ENCODE measurements at places on chromosomes 7 and 10.
A peak's percentile ranks its signal among the peaks of the same experiment; 100 is the strongest.

GRCh38 chr7:17446340-17446739, 147.9 kb downstream of the AHR start:
- no peak for DNase-seq

DNA sequence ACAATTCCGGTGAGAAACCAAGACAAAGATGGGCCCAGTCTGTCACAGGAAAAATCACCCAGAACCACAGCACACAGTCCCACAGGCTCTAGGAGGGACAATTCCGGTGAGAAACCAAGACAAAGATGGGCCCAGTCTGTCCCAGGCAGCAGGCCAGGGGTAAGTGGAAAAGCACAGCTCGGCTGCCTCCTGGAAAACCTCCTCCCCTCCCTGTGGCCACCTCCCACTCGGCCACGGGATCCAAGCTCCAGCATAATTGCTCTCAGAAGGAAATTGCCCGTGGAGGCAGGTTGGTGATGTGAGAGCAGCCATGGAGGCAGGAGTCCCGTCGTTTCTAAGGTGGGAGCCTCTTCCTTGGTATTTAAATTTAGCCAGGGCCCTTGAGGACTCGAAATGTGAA, 95.7 kb downstream of the PLXNA4 start:
- DNase-seq, result no peak

DNA sequence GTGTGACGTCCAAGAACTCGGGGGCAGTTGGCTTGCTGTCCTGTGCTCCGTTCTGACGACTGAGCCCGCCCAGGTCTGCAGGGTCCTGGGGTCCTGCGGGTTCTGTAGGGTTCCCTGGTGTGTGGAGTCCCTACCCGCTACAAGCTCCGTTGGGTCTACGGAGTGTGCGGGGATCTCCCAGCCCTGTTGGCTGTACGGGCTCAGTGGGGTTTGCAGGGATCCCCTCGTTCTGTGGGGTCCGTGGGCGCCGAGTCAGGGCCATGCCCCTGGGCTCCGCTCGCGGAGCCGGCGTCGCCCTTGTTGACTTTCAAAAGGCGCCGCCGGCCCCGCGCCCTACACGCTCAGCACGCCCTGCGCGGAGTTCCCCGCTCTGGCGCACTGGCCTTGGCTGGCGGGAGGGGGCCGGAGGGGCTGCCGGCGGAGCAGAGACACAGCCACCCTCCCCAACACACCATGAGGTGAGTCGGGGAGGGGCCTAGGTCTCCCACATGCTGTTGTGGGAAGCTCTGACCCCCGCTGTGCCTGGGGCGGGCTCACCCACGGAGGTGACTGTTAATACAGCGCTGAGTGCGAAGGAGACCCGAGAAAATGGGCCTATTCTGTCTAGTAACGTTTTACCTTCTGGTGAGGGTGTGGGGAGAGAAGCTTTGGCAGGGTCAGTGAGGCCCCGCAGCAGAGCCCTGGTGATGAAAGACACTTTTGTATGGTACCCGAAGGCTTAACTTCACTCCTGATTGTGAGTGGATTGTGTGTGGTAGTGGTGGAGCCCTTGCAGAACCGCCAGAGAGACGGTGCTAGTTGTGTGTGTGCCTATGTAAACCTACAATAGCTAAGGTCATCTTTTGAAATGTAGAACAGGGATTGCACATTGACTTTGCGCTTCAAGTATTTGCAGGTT, 8.1 kb downstream of the TASOR2 start:
- peak; percentile 71 for DNase-seq

GRCh38 chr10:113709221-113709838, 29.6 kb downstream of the CASP7 start:
- DNase-seq, result no peak

DNA sequence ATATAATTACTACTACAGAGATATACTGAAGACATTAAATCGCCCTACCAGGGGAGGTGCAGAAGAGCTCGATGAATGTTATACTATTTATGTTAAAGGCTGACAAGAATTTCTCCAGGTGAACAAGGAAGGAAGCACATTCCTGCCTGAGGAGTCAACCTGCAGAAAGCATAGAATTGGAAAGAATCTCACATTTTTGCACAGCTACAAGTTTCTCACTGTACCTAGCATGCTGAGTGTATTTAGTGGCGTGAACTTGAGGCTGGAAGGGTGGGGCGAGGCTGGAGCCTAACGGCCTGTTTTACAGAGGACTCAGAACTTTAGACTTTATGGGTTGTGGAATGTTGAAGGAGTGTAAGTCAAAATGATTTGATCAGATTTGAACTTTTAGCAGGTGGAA, 373.6 kb upstream of the LRGUK start:
- no peak for DNase-seq

GRCh38 chr10:123559823-123560092, 106.4 kb upstream of the GPR26 start:
- DNase-seq, result no peak

DNA sequence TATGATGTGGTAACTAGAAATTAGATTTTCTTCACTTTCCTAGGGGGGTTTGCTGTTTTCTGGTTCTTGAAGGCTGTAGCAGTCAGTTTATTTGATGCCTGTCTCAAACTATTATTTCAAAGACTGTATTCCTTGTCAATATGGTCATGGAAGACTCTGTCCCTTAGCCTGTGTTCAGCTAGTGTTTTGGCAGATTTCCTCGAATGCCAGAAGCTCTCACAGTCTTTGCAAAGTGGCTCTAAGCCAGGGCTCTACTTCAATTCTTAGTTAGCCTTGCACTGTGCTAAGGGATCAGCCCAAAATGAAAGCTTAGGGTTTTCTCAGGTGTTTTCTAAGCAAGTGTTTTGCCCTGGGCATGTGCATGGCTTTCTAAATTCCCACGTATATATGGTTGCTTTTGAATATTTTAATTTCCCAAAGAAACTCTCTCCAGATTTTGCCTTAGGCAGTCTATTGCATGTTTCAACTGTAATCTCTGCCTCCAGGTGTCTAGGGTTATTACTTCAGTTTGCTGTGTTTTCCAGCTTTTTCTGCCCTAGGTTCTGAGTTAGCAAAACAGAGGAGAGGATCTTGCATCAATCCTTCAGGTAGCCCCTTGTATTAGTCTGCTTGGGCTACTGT, 7.2 kb upstream of the C1GALT1 start:
- DNase-seq, result no peak

DNA sequence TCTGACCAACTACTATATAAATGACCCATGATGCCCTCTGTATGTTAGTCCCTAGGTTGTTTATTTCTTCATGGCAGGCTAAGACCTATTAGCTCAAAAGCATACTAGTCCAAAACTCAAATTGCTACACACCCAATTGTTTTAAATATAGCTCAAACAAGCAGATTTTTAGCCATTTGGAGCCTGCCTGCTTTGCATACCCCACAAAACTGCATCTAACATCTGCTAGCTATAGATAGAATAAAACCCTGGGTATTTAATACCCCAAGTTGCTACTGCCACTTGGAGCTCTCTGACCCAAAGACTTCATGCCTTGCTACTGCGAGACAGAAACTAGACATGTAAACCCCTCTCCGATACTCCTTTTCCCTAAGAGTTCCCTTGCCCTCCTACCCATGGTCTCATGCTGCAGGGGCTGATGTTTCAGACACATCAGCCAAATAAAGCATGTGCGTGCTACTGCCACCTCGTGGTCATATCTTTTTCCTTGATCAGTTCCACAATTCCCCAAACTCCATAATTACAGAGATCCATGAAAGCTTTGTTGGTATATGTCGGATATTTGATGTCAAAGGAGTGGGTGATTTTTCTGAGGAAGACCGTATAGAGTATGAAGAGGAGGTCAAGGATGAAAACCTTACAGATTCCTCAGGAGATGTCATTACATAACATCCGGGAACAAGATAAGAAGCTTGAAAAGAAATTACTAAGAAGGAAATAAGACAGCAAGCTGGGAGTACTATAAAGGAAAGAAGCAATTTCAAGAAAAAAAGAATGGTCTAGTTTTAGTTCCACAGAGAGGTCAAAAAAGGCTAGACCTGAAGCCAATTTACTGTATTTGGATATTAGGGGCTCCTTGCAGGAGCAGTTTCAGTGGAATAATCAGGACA, 386.6 kb downstream of the SH2D4B start:
- DNase-seq, result no peak

- DNase-seq, result no peak
These were observed 229.7 kb downstream of the CACNB2 start for GRCh38 chr10:18369859-18370473.

DNA sequence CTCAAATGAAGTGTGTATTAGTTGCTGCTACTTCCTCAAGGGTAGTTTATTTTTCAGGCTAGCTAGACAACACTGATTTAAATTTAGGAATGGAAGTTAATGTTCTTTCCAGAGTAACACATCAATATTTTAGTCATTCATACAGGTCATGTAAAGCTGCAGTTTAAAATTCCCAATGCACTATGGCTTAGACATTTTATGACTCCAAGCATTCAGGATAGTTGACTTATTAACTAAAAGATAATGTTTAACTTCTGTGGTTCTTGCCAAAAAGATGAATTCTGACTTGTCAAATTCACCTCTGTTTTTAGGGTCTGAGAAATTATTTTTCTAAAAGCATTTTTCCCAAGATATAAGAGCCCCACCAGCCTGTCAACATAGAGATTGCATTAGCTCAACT, 131.9 kb downstream of the TFPI2 start:
- no peak for DNase-seq

DNA sequence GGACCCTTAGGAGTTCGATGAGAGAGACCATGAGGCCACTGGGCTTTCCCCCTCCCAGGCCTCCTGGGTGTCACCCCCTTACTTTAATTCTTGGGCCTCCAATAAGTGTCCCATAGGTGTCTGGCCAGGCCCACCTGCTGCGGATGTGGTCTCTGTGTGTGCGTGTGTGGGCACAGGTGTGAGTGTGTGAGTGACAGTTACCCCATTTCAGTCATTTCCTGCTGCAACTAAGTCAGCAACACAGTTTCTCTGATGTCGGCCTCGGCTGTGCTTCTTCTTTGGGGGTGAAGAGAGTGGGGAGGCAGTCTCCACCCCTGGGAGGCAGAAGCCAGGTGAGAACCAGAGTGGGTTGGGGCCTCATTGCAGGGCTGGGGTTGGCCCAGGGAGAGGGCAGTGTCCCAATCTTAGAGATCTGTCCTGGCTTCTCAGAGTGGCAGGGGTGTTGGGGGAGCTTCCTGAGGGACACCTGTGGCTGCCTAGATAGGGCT, 1.5 kb downstream of the PVRIG start:
- DNase-seq, result peak; percentile 87

DNA sequence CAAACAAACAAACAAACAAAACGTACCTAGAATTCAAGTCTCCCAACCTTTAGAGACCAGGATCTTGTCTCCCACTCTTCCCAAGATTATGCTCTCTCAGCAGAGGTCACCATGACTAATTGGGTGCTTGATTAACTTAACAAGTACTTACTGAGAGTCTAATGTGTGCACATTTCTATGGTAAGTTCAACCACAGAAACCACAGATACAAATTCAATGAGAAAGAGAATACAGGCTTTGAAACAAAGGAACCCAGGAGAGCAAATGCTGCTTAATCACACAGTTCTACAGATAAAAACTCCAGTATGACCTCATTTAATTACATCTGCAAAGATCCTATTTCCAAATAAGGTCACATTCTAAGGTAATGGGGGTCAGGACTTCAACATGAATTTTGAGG, 142.8 kb downstream of the DNAJC1 start:
- no peak for DNase-seq

GRCh38 chr7:55077561-55078410, 59.0 kb downstream of the EGFR start:
- DNase-seq, result no peak

- no peak for DNase-seq
These were observed 46.2 kb downstream of the WDR37 start for GRCh38 chr10:1102416-1102815.

DNA sequence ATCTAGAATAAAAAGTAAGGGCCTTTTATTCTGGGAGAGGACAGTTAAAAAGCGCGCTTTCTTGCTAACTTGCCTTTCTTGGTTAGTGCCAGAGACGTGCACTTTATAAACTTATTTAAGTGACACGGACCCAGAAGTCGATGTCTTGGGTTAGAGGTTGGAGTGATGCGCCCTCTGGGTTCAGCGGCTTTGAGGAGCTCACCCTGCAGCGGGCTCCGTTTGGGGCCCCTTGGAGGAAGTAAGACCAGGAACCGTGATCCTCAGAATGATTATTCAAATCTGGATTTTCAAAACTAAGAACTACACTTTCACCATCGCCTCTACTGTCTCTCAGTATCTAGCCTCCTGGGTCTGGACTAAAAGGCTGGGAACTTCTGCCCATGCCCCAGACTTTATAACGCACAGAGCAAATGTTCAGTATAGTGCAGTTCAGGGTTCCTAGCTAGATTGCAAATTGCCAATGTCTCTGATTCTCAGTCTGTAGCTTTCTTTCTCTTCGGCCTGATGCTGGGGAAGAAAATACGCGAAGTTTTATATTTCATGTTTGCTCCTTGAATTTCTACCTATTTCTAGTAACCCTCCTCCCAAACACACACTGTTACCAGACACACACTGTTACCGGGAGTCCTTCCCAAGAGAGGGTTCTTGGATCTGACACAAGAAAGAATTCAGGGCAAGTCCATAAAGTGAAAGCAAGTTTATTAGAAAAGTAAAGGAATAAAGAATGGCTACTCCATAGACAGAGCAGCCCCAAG, 18.6 kb upstream of the SMO start:
- peak; percentile 3 for DNase-seq

GRCh38 chr10:100085596-100085995, 3.9 kb upstream of the CPN1 start:
- DNase-seq, result no peak

- peak; percentile 17 for DNase-seq
These were observed 12.4 kb downstream of the PAPOLB start for GRCh38 chr7:4849390-4849789.

DNA sequence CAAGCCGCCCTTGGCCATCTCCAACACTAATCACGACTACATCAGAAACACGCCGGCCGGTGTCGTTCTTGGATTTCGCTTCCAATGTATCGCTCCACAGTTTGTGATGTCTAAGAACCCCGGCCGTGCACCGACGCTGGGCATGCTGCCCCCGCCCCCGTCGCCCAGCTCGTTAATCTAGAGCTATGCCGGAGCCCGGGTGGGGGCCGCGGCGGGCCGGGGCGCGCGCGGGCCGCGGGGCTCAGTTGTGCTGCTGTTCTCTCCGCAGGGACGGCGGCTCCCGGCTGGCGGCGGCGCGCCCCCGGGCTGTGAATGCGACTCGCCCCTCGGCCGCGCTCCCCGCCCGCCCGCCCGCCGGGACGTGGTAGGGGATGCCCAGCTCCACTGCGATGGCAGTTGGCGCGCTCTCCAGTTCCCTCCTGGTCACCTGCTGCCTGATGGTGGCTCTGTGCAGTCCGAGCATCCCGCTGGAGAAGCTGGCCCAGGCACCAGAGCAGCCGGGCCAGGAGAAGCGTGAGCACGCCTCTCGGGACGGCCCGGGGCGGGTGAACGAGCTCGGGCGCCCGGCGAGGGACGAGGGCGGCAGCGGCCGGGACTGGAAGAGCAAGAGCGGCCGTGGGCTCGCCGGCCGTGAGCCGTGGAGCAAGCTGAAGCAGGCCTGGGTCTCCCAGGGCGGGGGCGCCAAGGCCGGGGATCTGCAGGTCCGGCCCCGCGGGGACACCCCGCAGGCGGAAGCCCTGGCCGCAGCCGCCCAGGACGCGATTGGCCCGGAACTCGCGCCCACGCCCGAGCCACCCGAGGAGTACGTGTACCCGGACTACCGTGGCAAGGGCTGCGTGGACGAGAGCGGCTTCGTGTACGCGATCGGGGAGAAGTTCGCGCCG, 1.9 kb downstream of the VWC2 start:
- no peak for DNase-seq
